ENCODE measurements at places on chromosomes 1 and 21.

- peak; percentile 96 for DNase-seq
Measured at GRCh38 chr1:42962641-42963377, 4.1 kb upstream of the SLC2A1 start.

GRCh38 chr1:93288558-93288957 is 57.1 kb upstream of the DR1 start:
- no peak for DNase-seq

- DNase-seq, result no peak
Measured at GRCh38 chr1:13694886-13695684, 4.9 kb upstream of the PRDM2 start.

- DNase-seq, result no peak
Measured at GRCh38 chr21:34844013-34844923, 175.5 kb downstream of the CLIC6 start.

DNA sequence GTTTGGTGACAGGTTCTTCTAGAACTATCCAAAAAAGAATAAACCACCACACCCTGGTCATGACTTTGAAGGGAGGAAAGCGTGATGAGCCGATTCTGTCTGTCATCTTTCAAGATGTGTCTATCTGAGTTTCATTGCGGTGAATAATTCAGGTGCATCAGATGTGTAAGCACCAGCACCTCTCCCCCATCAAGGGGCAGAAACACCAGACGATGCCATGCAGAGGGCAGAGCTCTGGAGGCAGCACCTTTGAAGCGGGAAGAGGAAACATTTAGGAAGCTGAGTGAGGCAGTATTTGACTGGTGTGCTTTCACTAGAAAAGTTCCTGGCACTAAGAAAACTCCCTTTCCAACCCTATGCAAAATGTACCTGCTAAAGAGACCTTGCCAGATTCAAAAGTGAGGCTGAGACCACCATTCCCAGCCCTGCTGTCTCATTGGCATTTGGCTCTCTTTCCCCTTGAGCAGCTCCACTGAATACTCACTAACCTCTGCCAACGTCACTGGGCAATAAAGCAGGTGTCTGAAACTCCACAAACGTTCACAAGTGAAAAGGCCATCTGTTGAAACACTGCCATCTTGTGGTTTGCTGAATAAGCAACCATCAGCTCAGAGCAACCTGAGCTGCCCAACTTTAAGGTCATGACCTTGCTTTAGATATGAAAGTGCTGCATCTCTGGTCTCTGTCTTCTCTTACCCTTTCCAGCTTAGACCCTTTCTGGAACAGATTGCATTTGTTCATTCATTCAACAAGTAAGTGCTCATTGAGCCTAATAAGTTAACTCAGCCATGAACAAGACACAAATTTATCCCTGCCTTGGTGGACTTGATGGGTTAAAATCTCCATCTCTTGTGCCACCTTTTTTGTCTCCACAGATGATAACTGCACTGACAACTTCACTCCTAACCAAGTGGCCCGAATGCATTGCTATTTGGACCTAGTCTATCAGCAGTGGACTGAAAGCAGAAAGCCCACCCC is 228.6 kb downstream of the PAPPA2 start:
- peak; percentile 61 for DNase-seq

- DNase-seq, result no peak
Measured at GRCh38 chr1:145993618-145994390, 2.6 kb downstream of the TXNIP start.

GRCh38 chr21:41328660-41329607 is 12.3 kb downstream of the FAM3B start:
- no peak for DNase-seq

- no peak for DNase-seq
Measured at GRCh38 chr1:41487126-41488039, 2.9 kb upstream of the EDN2 start.

- DNase-seq, result no peak
Measured at GRCh38 chr1:66227966-66228365, 306.0 kb upstream of the SGIP1 start.

- no peak for DNase-seq
Measured at GRCh38 chr1:107976836-107977235, 11.9 kb upstream of the VAV3 start.
